ENCODE measurements at places on chromosomes 7 and 10. TPM values are rescaled to one million over a fixed set of nuclear protein-coding genes. Genes with fewer than 3 reads are reported as not detected.

The PRLHR gene
- 3.0 TPM for total RNA-seq

The DOCK4 gene
- total RNA-seq: 14.0 TPM

The RET gene
- 4.0 TPM for total RNA-seq

The MSS51 gene
- 1.2 TPM for total RNA-seq

The GJD4 gene
- total RNA-seq: not detected

- no peak overlapping the region for H3K4me3 ChIP-seq
- no peaks in the 10 kb centered on the region for H3K36me3 ChIP-seq
- no peaks in the 10 kb centered on the region for H3K27me3 ChIP-seq
- DNase-seq: no peak
- H3K27ac ChIP-seq: no peak overlapping the region
- H3K4me1 ChIP-seq: no peaks in the 10 kb centered on the region
Measured at GRCh38 chr7:73397521-73398281, 35.9 kb upstream of the FZD9 start.

DNA sequence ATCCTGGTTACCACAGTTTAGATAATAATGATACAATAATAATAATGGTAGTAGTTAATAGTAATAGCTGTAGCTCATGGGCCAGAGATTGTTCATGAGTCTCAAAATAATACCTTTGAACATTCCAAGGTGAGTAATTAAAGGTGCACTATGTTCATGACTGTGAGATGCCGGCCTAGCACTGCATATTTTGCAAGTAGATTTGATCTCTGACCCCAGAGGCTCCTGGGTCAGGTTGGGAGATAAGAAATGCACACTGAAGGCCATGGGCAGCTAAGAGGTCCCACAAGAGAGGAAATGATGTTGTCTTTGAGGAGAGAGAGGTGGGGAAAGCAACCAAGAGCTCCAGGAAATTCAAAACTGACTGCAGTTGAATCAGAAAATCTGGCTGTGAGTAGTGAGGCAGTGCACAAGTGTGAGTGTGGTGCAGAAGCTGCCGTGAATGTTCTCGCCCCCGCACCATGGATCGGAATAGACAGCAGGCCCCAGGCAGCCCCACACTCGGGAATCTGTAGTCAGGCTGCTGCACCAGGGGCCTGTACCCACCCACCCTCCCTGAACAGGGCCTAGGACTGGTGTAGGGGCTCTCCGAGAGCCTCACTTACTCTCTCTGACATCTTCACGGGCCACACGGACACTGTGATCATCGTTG is 11.9 kb downstream of the CPXM2 start:
- no peak for DNase-seq
- peaks cover 6% of the 10 kb centered on the region for H3K36me3 ChIP-seq
- no peak overlapping the region for H3K4me3 ChIP-seq
- no peaks in the 10 kb centered on the region for H3K27me3 ChIP-seq

DNA sequence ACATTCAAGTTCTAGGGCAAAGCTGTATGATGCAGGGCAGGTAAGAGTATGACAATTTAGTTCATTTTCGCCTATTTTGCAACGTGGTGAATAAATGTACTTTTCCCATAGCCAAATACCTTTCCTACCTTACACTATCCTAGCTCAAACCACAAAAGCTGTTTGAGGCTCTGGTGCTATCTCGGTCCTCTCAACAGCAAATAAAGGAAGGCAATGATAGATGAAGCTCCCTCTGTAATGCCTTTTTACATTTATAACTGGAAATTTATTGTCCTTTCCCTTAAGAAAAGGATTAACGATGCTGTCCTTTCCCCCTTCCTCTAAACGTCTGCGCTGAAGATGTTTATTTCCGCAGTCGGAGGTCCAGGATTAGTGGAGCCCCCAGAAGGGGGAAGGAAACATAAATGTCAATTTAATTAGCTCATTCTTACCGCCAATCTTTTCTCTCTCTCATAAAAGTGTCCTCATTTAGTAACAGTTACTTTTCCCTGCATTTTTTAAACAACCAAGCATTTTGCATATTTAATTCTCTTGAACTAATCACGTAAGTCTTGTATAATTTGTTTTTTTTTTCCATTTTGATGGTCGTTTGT is 114.6 kb downstream of the PIP4K2A start:
- H3K27ac ChIP-seq: no peak overlapping the region
- no peaks in the 10 kb centered on the region for H3K27me3 ChIP-seq
- peaks cover 9% of the 10 kb centered on the region for H3K36me3 ChIP-seq

- H3K27ac ChIP-seq: no peak overlapping the region
- H3K4me3 ChIP-seq: no peak overlapping the region
- H3K36me3 ChIP-seq: no peaks in the 10 kb centered on the region
- H3K27me3 ChIP-seq: no peaks in the 10 kb centered on the region
Measured at GRCh38 chr10:76119515-76119914, 688.1 kb downstream of the LRMDA start.

GRCh38 chr10:26334932-26335573 is 103.1 kb upstream of the APBB1IP start:
- no peaks in the 10 kb centered on the region for H3K4me1 ChIP-seq
- H3K36me3 ChIP-seq: no peaks in the 10 kb centered on the region
- no peaks in the 10 kb centered on the region for H3K27me3 ChIP-seq
- no peak overlapping the region for H3K27ac ChIP-seq
- no peak for DNase-seq
- peak overlapping the region; percentile 14 for H3K4me3 ChIP-seq

DNA sequence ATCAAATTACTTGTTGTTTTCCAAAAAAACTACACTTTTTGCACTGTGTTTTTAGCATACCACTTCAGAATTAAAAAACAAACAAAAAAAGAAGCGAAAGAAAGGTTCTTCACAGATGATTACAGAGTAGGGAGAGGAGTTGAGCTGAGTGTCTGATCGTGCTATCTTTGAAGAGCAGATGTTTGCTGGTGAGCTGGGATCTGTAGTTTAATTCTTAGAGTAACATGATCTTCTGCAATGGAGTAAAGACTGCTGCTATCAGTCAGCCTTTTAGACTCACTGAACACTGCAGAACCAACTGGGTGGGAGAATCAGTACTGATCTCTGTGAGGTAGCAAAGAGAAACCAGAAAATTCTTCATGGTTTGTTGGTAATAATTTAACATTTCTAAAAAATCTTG is 1197.8 kb upstream of the SORCS1 start:
- H3K36me3 ChIP-seq: no peaks in the 10 kb centered on the region
- H3K4me3 ChIP-seq: no peak overlapping the region
- H3K4me1 ChIP-seq: no peaks in the 10 kb centered on the region
- no peaks in the 10 kb centered on the region for H3K27me3 ChIP-seq
- H3K27ac ChIP-seq: no peak overlapping the region

GRCh38 chr7:78734626-78735025 is 718.8 kb downstream of the MAGI2 start:
- H3K36me3 ChIP-seq: no peaks in the 10 kb centered on the region
- H3K27ac ChIP-seq: no peak overlapping the region
- no peak for DNase-seq
- H3K4me1 ChIP-seq: no peaks in the 10 kb centered on the region
- no peaks in the 10 kb centered on the region for H3K27me3 ChIP-seq

DNA sequence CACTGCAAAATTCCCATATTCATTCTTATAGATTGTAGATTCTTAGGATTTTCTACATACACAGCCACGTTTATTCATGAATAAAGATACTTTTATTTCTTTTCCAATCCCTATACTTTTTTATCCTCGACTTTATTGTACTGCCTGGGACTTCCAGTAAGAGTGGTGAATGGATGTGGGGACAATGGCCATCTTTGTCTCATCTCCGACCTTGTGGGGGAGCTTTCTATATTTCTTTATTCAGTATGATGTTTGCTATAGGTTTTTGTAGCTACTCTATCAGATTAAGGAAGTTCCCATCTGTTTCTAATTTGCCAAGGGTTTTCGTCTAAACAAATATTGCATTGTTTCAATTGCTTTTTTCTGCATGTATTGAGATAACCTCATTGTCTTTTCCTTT is 184.3 kb downstream of the FOXP2 start:
- no peak overlapping the region for H3K4me3 ChIP-seq
- no peak overlapping the region for H3K27ac ChIP-seq
- no peaks in the 10 kb centered on the region for H3K4me1 ChIP-seq
- DNase-seq: no peak
- H3K36me3 ChIP-seq: no peaks in the 10 kb centered on the region

DNA sequence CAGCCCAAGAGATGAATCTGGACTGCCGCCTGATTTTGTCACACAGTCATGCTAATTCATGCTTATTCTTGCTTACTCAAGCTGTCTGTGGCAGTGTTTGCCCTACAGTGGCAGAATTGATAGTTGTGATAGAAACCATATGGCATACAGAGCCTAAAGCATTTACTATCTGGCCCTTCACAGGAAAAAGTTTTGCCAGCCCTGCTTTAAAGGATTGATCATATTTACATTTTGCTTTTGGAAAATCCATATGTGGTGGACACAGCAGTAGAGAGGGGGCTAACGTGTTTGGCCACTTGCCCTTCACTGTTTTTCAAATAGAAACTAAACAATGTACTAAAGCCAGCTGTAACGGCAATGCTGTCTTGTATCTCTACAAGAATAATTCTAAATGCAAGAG is 974.0 kb upstream of the GHITM start:
- no peak overlapping the region for H3K27ac ChIP-seq
- H3K36me3 ChIP-seq: no peaks in the 10 kb centered on the region
- no peaks in the 10 kb centered on the region for H3K4me1 ChIP-seq
- H3K4me3 ChIP-seq: no peak overlapping the region
- H3K27me3 ChIP-seq: no peaks in the 10 kb centered on the region
- DNase-seq: no peak

Measured in esophagus muscularis mucosa (tissue), 4 donors.